Stimulated activated CD4-positive, alpha-beta T cell treated with anti-CD3 and anti-CD28 coated beads, Interleukin-2, amount 100 ng/mL, for 4 hours (primary cell): ENCODE measurements at places on chromosomes 5 and 9.

DNA sequence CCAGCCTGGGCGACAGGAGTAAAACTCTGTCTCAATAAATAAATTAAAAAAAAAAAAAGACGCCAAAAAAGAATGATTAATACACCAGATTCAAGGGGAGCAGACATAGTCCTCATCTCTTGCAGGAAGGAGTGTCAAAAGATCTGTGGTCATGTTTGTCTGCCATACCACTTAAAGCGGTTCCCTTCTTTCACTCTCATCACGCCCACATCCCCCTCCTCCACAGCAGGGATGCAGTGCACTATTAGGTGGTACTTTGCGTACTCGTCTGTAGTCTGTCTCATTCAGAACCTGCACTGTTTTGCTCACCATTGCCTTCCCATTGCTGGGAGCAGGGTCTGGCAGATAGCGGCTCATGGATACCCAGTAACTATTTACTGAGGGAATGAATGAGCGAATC, 11.2 kb downstream of the CDHR2 start:
- DNase-seq: no peak

DNA sequence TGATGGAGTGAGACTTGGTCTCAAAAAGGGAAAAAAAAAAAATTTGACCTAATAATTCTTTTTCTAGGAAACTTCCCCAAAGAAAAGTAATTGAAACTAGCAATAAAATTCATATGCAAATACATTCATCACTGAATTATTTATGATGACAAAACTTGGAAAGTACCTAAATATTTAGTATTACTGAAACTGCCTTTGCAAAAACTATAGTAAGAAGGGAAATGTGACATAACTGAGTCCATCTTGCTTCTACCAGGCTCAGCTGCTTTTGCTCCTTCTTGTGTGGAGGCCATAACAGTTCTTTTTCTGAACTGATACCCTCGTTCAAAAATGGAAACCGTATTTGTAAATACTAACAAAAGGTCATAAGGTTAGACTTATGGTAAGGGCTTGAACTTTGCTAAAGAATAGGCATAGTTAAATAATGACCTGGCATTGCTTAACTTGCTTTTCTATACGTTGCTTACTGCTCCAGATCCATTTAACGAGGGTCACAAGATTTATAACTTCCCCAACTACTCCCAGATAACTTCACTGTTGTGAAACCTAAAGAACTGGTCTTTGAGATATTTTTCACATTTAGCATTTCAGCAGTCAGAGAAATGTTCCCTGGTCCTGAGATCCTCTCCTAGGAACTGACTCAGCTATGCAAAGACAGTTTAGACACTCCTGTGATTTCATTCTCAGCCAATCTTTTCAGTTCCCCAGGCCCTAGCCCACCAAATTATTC, 68.4 kb downstream of the CFAP95 start:
- no peak for DNase-seq

- no peak for DNase-seq
These were observed 15.0 kb downstream of the TRIM32 start for GRCh38 chr9:116701940-116702642.

DNA sequence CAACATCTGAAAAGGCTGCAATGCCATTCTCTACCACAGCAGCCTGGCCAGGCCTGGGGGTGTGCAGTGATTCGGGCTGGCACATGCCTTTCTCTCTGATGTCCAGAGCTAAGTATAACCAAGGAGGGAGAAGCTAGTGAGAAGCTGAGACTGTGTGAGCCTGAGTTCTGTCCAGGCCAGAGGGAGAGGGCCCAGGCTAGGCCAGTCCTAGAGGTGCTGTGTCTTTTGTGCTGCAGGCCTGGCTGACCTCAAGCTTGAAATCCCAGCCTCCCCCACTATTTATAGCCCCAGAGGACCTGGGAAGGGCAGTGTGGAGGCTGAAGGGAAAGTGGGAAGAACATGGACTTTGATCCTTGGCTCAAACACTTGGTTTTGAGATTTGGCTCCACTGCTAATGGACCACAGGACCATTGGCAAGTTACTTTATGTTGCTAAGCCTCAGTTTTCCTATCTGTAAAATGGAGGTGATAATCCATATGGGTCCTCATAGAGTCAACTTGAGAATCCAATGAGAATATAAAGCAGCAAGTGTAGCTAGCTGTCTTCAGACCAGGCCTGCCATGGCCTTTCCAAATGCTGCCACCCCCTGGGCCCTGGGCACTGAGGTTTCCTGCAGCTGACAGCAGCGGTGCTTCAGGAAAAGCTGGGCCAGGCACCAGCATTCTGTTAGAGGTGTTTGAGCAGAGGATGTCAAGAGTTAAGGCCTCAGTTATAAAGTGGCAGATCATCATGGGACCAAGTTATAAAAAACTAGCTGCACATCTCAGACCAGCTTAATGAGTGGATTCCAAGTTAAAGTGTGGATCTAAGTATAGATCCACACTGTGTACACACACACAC, 21.1 kb downstream of the BNIP1 start:
- no peak for DNase-seq

- DNase-seq: no peak
These were observed 73.4 kb downstream of the FBN2 start for GRCh38 chr5:128464596-128464995.

DNA sequence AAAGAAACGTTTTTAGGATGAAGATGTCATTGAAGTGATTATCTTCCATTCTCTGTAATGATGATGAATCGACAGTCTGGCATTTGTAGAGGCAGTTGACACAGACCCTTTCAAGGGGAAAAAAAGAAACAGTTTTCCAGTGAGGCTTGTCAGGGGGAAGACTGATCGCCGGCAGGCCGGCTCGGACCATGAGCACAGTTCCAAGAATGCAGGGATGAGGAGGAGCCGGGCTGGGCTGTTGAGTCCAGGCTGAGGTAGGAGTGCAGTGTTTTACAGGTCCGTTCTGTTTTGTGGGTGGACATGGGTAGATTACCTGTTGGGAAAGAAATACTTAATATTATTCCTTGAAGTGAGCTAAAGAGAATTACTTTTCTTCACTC, 194.6 kb downstream of the AOPEP start:
- DNase-seq: no peak

- DNase-seq: no peak
These were observed 81.9 kb downstream of the DMRTA1 start for GRCh38 chr9:22528485-22528884.

DNA sequence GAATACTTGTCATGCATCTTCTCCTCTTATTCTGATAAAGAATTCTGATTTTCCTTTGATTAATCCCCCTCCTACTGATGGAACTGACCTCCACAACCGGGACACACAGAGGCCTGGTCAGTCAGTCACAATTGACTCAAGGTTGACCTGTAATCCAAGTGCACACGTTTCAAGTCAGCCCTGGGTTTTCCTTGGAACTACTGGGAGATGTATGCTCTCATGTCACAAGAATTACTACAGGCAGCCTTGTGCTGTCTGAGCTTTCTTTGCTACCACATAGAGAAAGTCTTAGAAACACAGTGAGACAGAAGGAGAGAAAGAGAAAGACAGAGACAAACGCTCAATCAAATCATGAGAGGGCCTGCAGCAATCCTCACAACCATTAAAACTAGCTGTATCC, 345.8 kb downstream of the PDE4D start:
- DNase-seq: no peak

GRCh38 chr5:18551716-18552115, 917.5 kb downstream of the TAF11L14 start:
- DNase-seq: no peak

GRCh38 chr9:70411121-70411929, 3.1 kb downstream of the KLF9 start:
- DNase-seq: peak; percentile 47

DNA sequence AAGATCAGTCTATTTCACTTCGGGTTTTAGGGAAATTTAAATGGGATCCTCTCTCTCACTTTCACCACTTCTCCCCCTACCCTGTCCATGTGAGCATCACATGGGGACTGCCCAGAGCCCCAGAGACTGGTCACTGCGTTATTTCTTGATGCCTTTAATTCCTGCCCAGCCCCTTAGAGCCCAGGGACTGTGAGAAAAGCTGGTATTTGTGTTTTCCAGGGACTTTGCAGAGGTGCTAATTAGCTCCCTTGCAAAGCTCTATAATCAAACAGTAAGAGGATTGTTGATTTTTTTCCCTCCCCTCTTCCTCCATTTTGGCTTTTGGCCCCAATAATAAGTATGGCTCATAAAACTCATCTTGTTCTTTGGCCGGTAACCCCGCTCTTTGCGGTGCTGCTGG, 35.6 kb downstream of the NTRK2 start:
- DNase-seq: no peak

- no peak for DNase-seq
These were observed 14.4 kb downstream of the GALNT12 start for GRCh38 chr9:98821831-98822230.

DNA sequence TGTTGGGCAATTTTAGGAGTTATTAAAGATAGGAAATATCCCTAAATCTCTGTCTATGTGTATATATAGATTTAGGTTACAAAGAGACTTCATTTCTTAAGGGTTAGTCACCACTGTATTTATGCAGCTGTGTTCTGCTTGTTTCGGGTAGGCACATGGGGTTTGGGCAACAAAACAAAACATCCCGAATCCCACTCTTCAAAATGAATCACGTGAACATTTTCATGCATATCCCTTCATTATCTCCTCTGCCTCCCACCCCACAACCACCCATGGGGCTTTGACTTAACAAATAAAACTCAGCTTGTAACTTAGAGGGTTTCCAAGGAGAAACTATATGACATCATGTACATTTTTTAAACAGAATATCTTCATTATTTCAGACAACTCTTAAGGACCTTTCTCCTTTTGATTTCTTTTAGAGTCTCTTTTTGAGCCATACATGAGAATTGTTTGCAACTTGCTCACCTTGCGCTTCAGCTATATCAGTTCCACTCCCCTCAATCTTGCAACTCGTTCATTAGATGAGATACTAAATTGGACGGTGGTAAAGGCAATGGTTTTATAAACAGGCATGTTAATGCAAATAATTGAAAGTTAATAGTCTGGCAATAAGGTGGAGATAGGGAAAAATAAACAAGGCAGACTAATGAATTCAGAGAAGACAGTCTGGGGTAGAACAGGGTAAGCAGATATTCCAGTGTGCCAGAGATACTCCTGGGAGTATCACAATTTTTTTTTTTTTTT, 136.7 kb downstream of the CD180 start:
- DNase-seq: no peak

DNA sequence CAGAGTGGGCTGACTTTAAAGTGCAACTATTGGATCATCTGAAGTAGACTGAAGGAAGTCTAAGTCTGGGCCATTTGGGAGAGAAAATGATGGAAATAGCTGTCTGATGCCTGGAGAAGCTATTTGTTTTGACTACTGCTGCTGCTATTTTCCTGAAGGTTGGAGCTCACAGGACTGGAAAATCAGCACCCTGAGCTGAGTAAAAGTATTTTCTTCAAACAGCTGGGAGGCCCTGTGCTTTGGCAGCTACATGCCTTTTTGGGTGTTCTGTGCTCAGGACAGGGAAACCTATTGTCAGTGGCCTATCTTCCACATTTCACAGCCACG, 302.6 kb downstream of the ENC1 start:
- DNase-seq: no peak

- no peak for DNase-seq
These were observed 27.9 kb upstream of the PDZD2 start for GRCh38 chr5:31611002-31611401.

- no peak for DNase-seq
These were observed 173.9 kb downstream of the C9orf50 start for GRCh38 chr9:129446828-129447550.

GRCh38 chr9:112078432-112078831, 96.7 kb downstream of the SUSD1 start:
- DNase-seq: no peak

GRCh38 chr5:175867587-175868347, 3.6 kb upstream of the CPLX2 start:
- no peak for DNase-seq

GRCh38 chr9:69186841-69187611, 12.9 kb downstream of the TJP2 start:
- DNase-seq: no peak

DNA sequence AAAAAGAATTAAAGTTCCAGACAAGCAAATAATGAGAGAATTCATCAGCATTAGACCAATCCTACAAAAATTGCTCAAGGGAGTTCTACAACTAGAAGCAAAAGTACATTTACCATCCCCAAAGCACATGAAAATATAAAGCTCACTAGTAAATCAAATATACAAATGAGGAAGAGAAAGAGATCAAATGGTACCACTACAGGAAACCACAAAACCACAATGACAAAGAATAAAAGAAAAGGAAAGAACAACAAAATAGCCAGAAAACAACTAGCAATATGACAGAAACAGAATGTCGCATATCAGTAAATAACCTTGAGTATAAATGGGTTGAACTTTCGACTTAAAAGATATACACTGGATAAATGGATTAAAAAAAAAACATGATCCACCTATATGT, 739.0 kb downstream of the DTWD2 start:
- no peak for DNase-seq

DNA sequence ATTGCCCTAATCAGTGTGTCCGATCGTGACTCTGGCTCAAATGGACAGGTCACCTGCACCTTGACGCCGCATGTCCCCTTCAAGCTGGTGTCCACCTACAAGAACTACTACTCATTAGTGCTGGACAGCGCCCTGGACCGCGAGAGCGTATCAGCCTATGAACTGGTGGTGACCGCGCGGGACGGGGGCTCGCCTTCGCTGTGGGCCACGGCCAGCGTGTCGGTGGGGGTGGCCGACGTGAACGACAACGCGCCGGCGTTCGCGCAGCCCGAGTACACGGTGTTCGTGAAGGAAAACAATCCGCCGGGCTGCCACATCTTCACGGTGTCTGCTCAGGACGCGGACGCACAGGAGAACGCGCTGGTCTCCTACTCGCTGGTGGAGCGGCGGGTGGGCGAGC, 1.4 kb downstream of the PCDHA13 start:
- DNase-seq: no peak

- DNase-seq: no peak
These were observed 24.5 kb downstream of the ERGIC1 start for GRCh38 chr5:172858511-172858989.

DNA sequence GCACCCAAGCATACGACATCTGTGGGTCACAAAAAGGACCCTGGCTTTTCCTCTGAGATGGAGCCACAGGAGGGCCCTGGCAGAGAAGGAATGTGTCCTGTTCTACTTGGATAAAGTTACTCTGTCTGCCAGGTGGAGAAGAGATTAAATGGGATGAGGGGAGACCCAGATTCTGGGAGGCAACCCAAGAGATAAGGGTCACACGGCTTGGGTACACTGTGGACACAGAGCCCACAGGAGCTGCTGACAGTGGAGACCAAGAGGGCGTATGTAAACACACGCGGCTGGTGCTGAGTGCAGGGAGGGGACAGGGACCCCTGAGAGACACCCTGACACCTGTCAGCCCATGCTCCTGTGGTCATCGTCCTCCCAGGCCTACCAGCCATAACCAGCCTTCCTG, 6.2 kb downstream of the CDK20 start:
- DNase-seq: no peak

- no peak for DNase-seq
These were observed 9.0 kb downstream of the C5orf63 start for GRCh38 chr5:127064253-127064840.

GRCh38 chr5:126658561-126658960, 57.8 kb downstream of the PHAX start:
- no peak for DNase-seq
